ENCODE measurements at places on chromosomes 3 and 15.

GRCh38 chr3:67524046-67524445, 130.4 kb downstream of the SUCLG2 start:
- DNase-seq = no peak

DNA sequence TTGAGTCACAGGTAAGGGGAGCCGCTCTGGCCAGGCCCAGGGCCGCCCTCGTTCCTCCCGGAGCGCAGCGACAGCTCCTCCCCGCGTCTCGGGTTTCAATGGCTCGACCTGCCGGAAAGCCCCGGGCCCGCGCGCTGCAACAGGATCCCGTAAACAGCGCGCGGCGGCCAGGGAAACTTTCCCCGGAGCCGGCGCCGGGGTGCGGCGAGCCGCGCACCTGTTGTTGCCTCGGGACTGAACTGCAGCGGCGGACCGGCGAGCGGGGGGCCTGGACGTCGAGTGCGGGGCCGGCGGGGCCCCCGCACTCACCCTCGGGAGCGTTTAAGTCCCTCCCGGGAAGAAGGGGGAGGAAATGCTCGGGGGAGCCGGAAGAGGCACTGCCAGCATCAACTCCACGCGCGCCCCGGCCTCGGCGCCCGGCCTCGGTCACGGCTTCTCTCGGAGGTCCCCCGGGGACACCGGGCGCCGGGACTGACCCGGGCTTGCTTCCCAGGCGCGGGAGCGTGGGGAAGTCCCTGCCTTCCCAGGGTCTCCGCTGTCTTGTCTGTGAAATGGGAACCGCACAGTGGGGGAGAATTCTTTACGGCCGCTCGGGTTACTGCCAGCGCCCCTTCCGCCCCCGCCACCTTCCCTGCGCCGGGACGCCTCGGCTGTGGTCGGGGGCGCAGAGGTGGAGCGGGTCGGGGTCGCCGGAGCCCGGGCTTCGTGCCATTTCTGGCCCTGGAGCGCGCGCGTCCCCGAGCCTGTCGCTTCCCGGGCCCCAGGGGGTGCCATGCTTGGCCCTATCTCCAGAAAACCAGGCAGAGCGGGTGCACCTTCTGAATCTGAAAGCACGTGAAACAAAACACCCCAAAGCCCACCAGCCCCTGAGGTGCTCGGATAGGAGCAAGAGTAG, 7.5 kb upstream of the PGPEP1L start:
- no peak for DNase-seq

DNA sequence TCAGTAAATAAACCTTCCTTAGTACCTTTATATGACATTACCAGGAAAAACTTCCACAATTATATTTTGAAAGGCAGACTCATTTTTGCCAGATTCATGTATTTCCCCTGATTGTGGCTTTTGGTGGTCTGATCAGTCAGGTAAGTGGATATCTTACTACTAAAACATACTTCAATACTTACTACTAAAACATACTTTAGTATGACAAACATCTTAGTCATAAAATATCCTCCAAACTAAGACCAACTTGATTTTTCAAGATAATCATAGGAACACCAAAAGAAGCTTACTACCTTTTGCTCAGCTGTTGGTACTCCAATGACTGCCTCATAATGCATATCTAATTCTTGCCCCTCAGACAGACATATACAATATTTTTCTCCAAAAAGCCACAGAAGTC, 9.3 kb downstream of the TJP1 start:
- no peak for DNase-seq

DNA sequence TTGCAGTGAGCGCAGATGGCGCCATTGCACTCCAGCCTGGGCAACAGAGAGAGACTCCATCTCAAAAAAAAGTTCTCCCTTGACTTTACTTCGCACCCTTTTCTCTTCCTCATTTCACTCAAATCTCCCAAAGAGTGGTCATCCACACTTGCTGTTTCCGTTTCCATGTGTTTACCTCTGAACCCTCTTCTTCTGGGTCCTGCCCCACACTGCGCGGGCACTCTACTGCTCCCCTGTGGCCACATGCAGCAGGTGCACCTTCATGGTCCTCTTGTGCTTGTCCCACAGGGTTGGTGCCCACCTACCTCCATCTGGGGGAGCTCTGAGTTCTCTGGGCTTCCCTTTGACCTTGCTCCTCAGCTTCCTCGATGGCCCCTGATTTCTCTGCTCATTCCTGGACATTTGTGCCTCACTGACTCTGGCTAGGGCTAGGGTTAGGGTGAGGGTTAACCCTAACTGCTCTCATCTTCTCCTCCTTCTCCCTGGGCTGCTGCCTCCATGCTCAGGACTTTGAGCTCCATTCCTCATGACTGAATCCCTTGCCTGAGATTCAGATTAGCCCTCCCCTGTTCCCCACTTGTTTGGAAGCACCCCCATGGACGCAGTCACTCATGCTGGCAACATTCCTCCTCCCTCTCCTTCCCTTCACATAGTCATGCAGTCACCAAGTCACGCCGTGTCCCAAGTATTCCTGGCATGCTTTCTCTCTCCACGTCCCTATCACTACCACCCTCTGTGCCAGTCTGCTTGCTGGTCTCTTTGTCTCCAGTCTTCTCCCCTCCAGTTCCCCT, 26.6 kb upstream of the KY start:
- DNase-seq = no peak

- DNase-seq = no peak
Measured at GRCh38 chr15:29130476-29130875, 139.1 kb downstream of the NSMCE3 start.

DNA sequence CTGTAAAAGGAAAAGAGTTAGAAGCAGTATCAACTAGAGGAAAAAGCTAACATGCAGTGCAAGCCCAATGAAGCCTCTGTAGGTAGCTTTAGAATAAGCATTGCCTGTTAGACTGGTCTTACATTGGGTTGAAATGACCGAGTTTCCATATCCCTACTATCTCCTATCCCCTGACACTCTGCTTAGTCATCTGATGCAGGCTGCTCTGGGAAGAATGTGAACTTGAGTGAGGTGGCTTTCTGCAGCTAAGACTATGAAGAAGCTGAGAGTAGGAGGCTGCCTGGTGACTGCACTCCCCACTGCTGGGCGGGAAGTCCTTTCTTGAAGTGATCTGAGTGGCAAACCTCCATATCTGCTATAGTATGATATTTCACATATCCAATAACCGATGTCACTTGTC, 64.7 kb downstream of the OXSM start:
- no peak for DNase-seq

GRCh38 chr3:58116161-58116955, 94.4 kb downstream of the DNASE1L3 start:
- DNase-seq = no peak

GRCh38 chr15:39177561-39177960, 403.3 kb upstream of the THBS1 start:
- DNase-seq = no peak

GRCh38 chr15:45799508-45799907, 164.7 kb downstream of the SQOR start:
- no peak for DNase-seq

- no peak for DNase-seq
Measured at GRCh38 chr3:150317469-150317868, 90.6 kb upstream of the TSC22D2 start.

GRCh38 chr3:53324105-53324504, 23.2 kb downstream of the DCP1A start:
- no peak for DNase-seq

DNA sequence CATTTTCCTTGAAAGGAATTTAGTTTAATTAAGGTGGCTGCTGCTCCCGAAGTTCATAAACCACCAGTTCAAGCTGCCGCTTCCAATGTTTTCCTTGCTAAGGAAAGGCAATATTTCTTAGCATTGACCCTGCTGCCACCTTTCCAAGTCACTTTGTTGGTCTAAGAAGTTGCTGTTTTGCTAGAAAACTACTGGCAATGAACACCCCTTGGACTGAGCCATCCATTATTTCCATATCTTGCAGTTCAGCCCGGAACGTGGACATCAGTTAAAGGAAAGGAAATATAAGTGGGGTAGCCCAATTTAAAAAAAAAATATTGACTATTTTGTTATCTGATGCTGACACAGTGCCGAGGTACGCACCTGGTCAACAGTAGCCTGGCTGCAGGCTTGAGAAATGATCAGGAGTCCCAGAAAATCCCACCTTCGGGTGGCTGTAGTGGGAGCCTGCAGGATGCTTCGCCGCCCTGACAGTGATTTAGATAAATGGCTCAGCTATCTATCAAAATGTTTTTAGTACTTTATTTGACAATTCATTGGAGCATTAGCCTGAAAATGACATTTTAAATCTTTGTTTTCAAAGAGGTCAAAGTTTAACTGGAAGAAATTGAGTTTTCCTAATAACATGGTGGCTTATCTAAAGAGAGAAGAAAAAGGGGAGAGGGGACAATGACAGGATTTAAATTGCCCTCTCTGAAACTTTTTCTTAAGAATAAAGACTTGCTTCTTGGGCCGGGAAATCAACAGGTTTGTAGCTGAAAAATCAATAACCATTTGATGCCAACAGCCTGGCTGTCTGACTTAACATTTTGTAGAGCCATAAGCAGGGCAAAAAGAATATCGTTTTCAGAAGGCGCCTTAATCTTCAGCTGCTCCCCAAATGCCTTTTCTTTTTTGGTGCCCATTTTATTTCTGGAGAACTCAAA, 1.6 kb downstream of the RARB start:
- no peak for DNase-seq

Measured in HS-27A (cell line).